Fibroblast of skin of left biceps (primary cell): ENCODE measurements at places on chromosomes 1 and 21.

GRCh38 chr1:201989354-201990128, 7.1 kb downstream of the RNPEP start:
- DNase-seq: no peak

- peak; percentile 98 for DNase-seq
These were observed at the start of gene NIPAL3 for GRCh38 chr1:24415334-24415909. Gene NIPAL3, plus strand, starts transcription at chr1:24415802. Its CDS starts 3,746 bp downstream, at chr1:24419548.

- no peak for DNase-seq
These were observed 6.3 kb upstream of the TTC34 start for GRCh38 chr1:2807678-2808385.

DNA sequence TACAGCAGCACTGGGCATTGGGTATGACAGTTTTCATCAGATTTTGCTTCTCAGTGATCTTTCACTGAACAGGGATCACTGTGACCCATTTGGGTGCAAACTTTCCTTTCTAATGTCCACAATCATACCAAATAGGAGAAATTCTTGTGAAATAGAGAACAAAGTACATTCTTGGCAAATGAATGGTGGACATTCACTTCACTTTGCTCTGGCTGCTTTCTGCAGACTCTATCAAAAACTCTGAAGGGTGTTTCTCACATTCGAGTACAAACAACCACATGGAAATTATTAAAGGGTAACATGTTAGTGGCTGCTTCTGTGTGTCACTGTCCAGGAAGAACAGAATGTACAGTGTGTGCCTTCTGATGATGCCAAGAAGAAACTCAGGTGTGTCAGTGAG, 61.9 kb upstream of the ADAM30 start:
- no peak for DNase-seq

DNA sequence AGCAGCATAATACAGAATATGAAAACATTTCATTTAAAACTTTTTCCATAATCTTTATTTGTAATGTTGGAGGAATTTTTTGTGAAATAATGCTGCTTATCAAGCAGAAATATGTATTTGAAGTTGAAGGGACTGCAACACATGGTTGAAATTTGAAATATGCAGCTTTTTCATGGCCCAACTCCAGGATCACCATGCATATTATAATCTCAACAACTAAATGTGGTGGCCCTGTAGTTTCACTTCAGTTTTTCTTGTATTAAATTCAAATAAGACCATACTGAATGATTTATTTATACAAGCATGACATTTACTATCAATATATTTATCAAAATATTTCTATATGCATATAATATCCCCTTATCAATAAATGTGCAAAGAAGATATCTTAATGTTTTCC, 157.7 kb upstream of the LHX8 start:
- DNase-seq: no peak

- no peak for DNase-seq
These were observed 257.7 kb upstream of the CSF3R start for GRCh38 chr1:36740446-36740845.

DNA sequence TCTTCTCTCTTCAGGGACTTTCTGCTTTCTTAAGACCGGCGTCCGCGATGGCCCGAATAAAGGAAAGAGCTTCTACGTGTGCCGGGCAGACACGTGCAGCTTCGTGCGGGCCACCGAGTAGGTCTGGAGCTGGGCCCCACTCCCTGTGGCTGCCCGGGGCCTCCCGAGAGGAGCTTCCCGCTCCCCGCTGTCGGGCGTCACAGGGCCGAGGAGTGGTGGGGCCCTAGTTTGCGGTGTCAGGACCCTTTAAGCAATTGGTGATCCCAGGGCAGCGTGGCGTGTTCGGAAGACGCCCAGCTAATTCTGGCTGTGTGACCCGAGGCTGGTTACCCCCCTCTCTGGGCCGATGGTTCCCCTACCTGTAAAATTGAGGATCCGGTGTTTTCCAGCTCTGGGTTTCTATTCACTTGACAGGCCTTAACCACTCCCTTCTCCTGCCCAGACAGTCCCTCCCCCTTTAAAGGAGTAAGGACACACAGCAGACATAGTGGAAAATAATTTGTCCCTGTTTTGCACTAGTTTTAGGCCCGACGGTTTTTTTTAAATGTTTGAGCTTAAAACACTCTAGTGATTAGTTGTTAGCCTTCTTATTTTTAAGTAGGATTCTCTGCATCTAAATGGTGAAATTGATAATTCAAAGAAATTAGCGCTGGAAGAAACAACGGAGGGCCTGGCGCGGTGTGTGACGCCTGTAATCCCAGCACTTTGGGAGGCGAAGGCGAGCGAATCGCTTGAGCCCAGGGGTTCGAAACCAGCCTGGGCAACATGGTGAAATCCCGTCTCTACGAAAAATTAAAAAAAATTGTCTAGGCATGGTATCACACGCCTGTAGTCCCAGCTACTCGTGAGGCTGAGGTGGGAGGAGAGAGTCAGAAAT, 553 bp downstream of the TTF2 start:
- no peak for DNase-seq

- DNase-seq: no peak
These were observed 1337.8 kb downstream of the AMY1C start for GRCh38 chr1:105087506-105087905.

DNA sequence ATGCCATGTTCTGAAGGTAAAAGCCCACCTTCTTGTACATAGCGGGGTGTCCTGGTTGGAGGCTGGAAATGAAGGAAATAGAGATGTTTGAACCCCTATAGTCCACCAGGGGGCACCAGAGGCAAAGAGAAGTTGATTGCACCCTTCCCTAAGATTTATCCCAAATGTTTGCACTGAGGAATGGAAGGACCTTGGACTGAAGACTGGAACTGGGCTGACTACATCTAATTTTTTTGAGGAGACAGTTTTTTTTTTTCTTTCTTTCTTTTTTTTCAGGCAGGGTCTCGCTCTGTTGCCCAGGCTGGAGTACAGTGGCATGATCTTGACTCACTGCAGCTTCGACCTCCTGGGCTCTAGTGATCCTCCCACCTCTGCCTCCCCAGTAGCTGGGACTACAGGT, 55.3 kb upstream of the EIF4G3 start:
- peak; percentile 26 for DNase-seq

DNA sequence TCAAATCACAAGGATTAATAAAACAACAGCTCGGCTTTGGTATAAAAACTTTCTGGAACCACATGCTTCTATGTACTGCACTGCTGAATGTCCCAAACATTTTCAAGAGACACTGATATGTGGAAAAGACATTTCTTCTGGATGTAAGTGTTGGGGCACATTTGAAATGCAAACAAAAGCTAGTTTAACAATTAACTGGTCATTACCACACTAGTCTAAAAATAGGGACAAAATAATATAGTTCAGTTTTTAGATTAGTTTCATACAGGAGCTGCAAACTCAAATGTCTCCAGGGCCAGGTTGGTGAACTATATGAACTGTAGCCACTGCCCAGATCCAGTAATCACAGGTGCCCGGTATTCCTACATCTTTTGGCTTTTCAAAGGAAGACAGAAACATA, 3.2 kb downstream of the IL23R start:
- DNase-seq: no peak

- no peak for DNase-seq
These were observed 5.0 kb upstream of the ADGRB2 start for GRCh38 chr1:31768939-31769704.

DNA sequence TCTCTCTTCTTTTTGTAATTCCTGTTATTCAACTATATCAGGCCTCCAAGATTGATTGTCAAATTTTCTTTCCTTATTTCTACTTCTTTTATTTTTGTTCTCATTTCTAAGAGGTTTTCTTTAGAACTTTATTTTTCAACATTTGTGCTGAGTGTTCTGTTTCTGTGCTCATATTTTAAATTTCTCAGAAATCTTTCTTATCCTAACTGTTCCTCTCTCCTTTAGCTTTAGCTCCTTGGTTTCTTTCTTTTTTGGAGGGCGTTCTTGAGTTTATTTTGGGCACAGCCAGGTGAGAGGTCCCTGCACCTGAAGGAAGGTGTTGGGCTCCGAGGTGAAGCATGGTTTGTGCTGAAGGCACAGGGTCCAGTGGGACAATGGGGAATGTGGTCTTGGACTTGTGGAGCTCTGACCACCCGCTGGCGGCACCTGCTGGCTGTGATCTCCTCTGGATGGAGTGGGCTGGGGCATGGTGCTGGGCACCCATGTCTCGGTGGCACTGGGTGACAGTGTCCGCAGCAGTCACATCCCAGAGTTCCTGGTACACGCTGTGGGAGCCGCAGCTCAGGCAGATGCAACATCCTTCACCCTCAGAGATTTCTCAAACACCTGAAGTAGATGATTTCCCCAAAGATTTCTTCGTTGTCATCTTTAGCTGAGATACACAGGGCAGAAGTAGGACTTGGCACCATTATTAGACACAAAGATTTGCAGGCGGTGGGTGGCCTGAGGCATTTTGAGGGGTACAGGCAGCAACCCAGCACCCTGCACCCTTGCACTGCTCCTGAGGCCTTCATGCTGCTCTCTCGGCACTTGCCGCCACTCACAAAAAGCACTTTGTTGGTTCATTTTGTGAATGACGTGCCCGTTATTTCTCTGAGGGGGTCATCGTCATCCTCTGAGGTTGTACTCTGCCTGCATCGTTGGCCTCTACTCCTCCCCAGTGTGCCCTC, 38.2 kb upstream of the DIP2A start:
- DNase-seq: no peak

DNA sequence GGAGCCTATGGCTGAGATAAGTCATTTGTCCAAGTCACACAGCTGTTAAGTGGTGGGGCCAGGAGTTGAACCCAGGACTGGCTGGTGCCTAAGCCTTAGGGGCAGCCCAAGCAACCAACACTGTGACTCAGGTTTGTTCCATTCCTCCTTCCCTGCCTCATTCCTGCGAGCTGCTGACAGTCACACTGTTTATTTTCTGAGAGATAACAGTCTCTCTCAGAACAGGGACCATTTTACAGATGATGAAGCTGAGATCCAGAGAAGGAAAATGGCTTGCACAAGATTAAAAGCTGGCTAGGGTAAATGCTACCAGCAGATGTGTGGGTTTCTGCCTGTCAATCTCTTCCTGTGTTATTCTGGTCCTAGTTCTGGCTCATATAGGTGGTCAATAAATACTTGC, 24.3 kb upstream of the TCEA3 start:
- DNase-seq: no peak

GRCh38 chr1:160993544-160994193, 27.3 kb downstream of the F11R start:
- DNase-seq: peak; percentile 26

DNA sequence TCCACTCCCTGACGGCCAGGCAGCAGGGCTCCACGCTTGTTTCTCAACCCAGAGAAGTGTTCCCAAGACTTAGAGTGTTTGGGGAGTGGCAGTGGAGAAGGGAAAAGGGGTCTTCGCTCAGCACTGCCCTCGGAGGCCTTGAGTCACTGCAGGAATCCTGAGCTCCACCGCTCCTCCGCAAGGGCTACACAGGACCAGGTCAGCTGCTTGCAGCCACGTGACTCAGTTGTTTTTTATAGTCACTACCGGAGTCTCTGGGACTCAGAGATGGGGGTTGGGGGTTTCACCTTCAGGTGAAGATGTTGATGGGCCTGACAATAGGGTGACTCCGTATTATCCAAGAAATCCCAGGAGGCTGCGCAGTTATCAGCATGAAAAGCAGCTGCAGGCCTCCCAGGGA, 76.2 kb upstream of the TMEM51 start:
- no peak for DNase-seq

DNA sequence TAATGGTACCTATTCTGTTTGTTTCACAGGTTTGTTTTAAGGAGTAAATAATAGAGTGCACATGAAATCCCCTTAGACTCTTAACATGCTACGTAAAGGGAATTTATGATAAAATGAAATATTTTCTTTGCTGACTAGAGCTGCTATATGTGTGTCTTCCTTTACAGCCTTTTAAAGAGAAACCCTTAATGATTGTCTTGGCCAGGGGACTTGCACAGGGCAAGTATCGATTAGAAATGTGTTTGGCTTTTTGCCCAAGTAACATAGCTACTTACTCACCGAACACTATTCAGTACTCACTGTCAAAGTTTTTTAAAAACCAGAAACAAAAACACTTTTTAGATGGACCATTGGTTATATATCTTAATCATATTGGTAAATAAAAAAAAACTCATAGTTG, 71.3 kb upstream of the KIAA1614 start:
- DNase-seq: no peak

DNA sequence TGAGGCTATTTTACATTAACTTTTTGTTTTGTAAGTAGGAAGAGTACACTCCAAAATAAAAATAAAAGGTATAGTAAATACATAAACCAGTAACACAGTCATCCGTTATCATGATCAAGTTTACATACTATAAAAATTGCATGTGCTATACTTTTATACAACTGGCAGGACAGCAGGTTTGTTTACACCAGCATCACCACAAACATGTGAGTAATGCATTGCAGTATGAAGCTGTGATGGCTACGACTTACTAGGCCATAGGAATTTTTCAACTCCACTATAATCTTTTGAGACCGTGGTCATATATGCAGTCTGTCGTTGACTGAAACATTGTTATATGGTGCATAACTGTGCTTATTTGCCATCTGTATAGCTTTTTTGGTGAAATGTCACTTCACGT, 106.2 kb downstream of the CENPF start:
- no peak for DNase-seq

DNA sequence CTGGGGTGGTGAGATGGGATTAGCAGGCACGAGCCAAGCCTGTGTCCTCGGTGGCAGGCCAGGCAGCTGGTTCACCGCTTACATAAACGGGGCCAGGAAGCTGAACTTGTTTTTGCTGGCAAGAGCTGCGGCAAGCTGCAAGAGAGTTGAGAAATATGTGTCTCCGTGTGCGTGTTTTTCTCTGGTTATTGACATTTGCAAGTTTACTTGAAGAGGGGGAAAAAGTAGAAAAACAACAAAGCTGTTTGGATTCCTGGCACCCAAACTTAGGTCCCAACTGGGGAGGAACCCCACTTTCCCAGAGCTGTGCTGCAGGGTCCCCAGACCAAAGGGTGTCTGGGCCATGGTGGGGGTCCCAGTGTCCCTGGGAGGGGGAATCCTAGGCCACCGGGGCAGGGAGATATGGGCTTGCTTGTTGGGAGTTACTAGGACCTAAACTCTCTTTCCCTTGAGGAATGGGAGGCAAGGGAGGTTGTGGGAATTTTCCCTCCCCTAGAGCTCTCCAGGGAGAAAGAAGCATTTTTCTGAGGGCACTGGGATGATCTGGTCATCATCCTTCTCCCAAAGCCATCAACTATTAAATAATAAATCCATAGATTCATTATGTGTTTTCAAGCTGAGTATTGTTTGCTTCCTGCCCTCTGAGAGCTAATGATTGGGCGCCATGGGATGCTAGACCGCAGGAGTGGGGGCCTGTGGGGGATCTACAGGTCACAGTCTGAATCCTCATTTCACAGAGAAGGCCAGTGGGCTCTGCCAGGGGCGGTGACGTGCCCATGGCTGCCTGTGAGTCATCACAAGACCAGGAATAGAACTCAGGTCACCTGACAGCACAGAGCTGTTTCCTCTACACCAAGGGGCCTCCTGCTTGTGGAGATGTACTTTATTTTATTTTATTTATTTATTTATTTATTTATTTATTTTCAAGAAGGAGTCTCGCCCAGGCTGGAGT, 14.8 kb downstream of the IL6R start:
- peak; percentile 36 for DNase-seq

GRCh38 chr1:51541313-51542050, 22.4 kb upstream of the EPS15 start:
- no peak for DNase-seq

GRCh38 chr1:23101101-23101827, 67.4 kb downstream of the LUZP1 start:
- peak; percentile 9 for DNase-seq
